Uterus (tissue), 4 donors: ENCODE measurements at places on chromosomes 1 and 21. TPM values are rescaled to one million over a fixed set of nuclear protein-coding genes. Genes with fewer than 3 reads are reported as not detected.

CCDC17 gene
- total RNA-seq = 3.2 TPM

KNCN gene
- total RNA-seq = not detected

DNA sequence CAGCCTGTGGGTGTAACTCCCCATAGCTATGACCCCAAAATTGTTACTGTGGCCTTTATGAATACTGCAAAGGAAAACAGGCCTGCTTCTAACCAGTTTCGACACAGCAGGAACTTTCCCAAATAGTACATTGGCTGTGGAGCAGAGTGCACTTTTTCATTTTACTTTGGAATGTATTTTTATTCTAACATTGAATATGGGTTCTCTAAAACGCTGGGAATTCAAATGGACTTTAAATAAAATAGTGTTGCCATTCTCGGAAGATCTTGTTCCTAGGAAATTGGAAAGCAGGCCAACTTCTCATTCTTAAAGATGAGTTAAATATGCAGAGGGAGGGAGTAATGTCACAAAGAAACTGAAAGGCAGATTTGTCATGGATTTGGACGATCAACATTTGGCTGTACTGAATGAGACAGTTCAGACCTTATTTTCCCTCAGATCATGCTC lies 39.6 kb upstream of the ARHGAP29 start:
- DNase-seq = no peak

- DNase-seq = no peak
These were observed 91.5 kb upstream of the ACTL8 start for GRCh38 chr1:17663646-17664045.

GRCh38 chr1:12453400-12454343 lies 164.3 kb downstream of the DHRS3 start:
- no peak for DNase-seq
